ENCODE measurements at places on chromosomes 12 and 14. TPM values are rescaled to one million over a fixed set of nuclear protein-coding genes. Genes with fewer than 3 reads are reported as not detected.

VPS37B gene
- 30.9 TPM for total RNA-seq

RSRC2 gene
- 97.6 TPM for total RNA-seq

ABCB9 gene
- total RNA-seq: 6.3 TPM

STON2 gene
- 8.1 TPM for total RNA-seq

DACT1 gene
- total RNA-seq: 50.9 TPM

GRCh38 chr12:111828338-111828979 is 13.6 kb upstream of the MAPKAPK5 start:
- DNase-seq: no peak

DNA sequence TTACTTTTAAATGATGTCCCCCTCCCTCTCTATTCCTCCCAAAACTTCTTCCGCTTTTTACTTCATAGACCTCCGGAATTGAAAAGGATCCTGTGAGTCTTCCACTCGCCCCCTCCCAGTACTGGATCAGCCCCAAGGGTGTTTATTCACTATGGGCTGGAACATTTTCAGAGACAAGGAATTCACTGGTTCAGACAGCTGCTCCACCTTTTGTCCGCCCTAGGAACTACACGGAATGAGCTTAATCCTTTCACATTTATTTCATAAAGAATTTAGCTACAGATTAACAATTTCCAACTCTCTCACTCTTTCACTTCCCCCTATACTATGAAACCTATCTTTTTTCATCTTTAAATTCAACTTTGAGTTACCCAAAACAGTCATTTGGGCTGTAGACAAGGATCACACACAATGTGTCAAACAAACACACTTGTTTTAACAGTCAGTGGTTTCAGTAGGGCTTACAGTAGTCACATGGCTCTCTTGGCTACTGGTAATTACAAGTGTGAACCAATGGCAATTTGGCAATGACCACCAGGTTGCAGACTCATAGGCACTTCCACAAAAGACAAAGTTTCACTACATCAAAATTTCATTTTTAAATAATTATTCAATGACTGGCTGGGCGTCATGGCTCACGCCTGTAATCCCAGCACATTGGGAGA is 20.6 kb downstream of the CNIH1 start:
- DNase-seq: no peak

DNA sequence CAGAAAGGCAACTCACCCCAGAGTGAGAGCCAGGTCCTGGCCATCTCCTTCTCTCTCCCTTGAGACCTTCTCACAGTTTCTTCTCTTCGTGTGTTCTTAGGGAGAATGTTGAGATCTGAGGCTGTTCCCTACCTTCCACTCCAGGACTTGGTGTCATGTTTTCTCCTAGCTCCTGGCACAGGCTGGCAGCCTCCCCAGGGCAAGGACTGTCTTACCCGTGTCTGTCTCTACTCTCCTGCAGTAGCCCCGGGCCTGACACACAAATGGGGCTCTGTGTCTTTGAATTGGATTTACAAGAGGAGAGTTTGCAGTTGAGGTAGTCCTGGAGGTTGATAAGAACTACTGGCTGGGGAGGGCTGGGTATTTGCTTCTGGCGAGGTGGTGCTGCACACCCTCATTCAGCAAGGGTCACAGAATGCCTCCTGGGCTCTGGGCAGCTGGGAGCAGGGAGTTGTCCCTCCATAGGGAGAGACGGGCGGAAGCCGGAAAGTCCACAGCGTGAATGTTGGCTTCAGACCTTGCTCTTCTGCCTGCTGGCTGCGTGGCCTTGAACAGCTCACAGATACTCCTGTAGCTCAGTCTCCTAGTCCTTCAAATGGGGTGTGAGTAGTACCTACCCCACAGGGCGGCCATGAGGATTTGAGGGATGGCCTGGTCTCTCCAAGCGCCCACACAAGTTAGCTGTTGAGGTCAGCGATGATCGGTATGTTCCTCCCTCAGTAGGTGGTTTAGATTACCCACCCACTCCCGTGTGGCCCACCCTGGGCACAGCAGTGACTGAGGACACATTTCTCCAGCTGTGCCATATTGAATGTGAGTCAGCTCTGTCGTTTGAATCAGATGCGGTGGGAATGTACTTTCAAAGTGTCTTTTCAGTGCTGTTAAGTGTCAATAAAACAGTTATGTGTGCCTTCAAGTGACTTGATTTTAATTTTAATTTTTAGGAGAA is 10.2 kb downstream of the EP400 start:
- DNase-seq: no peak

DNA sequence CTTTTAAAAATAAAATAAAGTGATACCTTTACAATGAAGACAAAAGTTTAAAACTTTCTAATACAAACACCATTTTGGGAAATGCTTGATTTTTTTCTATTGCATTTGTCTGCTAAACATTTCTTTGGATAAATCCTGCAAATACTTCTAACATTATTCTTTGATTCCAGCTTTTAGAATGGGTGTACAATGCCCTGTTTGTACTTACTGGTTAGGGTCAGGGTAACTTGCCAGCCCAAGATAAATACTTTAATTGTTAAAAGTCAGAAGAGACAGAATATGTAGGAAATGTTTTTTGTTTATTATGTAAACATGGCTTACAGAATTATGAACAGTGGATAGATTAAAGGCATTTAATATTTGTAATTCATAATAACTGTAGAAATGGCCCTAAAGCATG is 60.5 kb downstream of the WASHC4 start:
- DNase-seq: no peak

DNA sequence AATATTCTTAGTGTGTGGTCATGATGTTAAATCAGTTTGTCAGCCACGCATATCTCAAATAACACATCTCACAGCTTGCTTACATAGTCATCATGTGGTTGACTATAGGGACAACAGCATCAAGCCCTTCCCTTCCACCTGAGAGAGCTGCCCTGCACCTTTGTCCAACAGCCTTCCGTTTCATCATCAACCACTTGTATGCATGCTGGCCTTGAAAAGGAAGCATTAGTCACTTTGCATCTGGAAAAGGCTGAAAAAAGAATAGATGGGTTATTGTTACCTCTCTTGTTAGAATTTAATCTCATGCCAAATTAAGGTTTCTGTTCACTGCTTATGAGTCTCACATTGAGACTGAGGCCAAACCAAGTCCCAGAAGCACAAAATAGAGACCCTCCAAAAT is 1586.5 kb upstream of the SEL1L start:
- no peak for DNase-seq

- no peak for DNase-seq
Observed at GRCh38 chr12:28135801-28136439, 54.3 kb upstream of the CCDC91 start.

GRCh38 chr12:94049718-94050117 is 98.7 kb upstream of the PLXNC1 start:
- no peak for DNase-seq

DNA sequence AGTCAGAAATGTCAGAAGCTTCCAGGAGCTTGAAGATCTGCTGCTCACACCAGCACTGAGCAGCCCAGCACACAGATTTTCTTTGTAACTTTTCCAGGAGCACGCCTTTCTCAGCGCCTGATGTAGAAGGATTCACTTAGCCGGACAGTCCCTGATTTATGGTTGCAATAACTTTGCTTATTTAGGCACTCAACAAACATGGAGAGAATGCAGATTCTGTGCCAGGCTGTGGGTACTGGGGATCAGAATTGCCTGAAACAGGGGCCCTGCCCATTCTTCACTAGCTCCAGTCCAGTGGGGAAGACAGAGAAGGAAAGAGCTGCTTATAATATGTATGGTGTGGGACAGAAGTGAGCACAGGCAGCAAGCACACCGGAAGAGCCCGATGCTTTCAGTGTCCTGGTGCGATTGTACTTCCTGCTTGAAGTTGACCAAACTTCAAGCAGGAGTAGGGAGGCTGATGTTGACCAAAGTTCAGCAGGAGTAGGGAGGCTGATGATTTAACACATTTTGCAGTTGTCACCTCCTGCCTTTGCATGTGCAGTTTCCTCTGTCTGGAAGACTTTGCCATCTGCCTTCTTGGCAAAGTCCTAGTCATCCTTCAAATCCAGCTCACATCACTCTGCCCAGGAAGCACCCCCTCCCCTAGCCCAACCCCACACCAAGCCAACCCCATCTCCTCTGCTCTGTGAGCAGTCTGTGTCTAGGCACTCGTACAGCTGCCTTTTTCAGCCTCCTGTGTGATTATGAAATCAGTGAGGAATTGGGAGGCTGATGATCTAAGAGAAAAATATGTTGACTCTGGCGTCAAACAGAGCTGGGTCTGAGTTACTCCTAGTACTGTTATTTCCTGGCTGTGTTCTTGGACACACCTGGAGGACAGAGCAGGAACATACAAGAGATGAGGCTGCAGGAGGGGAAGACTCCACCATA is 12.0 kb upstream of the PRIMA1 start:
- no peak for DNase-seq

DNA sequence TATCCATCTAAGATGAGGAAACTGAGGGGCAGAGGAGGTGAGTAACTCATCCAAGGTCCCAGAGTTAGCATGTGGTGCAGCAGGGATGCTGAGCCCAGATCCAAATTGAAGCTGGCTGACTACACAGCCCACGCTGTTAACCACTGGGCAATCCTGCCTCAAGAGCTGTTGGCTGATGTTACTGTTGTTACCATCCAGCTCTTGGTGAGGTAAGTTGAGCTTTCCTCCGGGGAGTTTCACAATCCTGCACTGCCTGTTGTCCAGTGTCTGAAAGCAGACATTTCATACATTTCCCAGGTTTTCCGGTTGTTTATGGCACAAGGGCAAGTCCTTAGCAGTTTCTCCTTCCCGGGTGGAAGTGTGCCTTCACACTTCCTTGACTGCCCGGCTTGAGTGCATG is 14.5 kb downstream of the CYP46A1 start:
- no peak for DNase-seq

DNA sequence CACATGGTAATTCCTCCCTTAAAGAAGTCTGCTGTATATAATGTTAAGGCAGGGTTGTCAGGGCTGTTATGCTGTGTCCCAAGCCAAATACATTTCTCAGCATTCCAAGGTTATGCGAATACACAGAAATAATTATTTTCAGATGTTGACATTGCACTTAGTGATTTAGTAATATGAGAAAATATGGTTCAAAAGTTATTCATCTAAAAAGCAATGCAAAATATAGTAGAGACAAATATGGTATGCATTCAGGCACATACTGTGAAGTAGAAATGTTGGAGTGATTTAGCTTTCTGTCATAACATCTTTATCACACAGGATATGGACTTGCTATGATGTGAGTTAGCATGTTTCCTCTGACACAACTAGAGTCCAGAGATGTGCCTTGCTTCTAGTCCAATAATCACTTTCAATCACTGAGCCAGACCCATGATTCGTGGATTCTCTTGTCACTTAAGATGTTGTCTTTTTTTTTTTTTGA is 70.0 kb downstream of the PDE3A start:
- DNase-seq: no peak

DNA sequence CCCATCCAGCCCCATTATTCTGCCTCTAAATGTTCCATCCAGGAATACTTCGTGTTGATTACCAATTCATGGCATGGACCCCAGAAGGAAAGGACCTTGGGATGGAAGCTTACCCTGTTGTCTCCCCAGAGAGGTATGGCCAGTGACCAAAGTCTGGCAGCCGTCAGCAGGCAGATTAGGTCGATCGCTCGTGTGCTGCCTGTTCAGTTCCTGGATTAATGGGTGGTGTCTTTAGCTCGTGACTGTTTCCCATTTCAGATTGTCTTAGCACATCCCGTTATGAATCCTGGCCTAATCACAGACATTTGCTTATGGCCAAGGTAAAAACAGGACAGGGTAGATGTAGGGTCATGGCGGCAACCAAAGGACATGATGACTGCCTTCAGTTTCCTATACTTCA is 122.9 kb upstream of the NTF3 start:
- DNase-seq: no peak

DNA sequence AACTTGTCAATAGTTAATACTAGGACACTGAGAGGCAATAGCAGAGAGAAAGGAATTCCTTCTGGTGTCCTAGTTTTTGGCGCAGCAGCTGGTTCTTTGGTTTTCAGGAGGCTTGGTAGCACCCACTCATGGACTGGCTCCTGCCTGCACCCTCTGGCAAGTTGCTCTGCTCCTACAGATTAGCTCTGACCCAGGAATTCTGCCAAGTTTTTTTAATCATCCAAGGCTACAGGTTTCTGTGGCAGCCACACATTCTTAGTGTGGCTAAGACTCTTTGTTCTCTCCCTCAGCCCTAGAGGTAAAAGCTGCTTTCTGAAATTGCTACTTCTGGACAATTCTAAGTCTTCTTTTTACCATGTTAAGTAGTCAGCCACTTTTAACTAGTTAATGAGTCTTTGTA is 72.0 kb upstream of the FKBP4 start:
- no peak for DNase-seq

DNA sequence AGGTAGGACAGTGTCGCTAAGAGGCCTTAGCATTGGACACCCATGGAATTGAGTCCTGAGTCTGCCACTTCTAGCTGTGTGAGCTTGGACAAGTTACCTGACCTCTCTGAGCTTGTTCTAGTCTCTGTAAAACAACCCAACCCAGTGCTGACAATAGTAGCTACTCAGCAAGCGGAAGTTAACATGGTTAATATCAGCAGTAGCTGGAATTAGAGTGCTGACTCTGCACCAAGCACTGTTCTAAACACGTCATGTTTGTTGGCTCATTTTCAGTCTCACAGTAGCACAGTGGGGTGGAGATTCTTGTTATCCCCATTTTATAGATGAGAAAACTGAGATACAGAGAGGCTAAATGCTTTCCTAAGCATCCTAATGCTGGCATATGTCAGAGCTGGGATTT is 47.5 kb upstream of the RIN3 start:
- no peak for DNase-seq

DNA sequence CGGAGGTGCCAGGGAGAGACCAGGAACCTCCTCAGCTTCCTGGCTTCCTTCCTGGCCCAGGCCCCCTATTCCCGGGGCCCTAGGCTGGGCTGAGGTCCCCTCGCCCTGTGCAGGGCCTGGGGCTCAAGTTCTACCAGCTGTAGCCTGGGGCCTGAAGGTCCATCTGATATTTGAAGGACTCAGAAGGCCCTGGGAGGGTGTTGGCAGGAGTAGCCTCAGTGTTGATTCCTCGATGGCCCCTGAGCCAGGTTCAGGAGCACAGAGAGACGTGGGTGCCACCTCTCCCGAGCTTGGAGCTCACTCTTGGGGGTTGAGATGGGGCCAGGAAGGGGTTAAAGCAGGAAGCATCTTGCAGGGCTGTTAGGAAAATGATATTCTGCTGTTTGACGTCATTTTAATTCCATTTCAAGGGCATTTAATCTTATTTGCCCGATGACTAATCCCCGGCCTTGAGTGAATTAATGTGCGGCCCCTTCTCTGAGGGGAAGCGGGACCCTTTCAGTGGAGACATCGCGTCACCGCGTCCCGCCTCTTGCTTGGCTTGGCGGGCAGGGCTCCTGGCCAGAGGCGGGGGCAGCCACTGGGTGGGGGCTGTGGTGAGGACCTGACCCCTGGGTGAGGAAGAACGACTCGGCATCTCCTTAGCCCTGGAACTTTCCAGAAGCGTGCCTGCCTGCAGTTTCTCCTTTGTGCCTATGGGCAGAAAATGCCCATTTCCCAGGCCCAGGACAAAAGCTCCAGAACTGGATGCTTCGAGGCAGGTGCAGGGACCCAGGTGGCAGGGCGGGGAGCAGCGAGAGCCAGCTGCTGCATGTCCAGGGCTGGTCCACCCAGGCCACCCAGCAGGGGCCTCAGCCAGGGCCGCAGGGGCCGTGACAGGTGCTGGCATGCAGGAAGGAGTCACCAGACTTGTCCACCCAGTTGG is 158.3 kb downstream of the KIF26A start:
- DNase-seq: no peak

- no peak for DNase-seq
Observed at GRCh38 chr12:7749442-7749841, 2.3 kb upstream of the CLEC4C start.

GRCh38 chr14:63452796-63453195 is 90.4 kb downstream of the PPP2R5E start:
- no peak for DNase-seq

GRCh38 chr14:74848768-74849167 is 27.2 kb downstream of the PROX2 start:
- DNase-seq: no peak

GRCh38 chr12:4273652-4274395 is at the start of gene CCND2:
Gene CCND2, plus strand, starts transcription at chr12:4273762. Its CDS starts 279 bp downstream, at chr12:4274041.
- DNase-seq: peak; percentile 75
